Esophagus mucosa (tissue), 1 donor: ENCODE measurements at places on chromosomes 1 and 21. TPM values are rescaled to one million over a fixed set of nuclear protein-coding genes. Genes with fewer than 3 reads are reported as not detected.
A peak's percentile ranks its signal among the peaks of the same experiment; 100 is the strongest.

DNA sequence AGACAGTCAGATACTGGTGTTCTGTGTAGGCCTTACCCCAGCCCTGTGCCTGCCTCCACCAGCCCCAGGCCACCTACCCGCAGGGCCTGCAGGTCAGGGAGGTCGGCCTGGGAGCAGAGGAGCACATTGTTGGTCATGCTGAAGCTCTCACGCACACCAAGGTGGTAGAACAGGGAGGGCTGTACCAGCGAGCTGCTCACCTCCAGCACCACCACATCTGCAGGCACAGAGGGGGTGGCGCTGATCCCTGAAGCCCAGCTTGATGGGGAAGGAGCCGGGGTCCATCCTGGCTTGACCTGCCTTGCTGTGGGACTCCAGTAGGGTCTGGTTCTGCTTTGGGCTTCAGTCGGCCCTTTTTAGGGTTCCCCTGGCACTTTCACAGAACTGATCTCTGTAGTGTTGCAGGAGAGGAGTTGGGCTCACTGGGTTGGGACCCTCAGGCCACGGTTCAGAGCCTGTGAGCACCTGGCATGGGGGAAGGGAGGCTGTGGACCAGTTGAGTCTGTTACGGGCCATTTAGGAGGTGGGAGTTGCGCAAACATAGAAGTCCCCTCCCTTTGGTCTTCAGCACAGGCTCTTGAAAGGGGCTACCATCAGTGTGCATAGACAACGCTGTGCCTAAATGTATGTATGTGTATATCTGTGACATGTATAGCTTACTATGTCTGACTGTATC, 1.9 kb downstream of the MAP3K6 start:
- ATAC-seq = peak; percentile 16

GRCh38 chr1:223147873-223148272, 4.8 kb upstream of the TLR5 start:
- no peak for ATAC-seq

OLIG2 gene
- not detected for total RNA-seq

- no peak for ATAC-seq
These were observed 116.5 kb upstream of the IRF2BP2 start for GRCh38 chr1:234726359-234726943.

- ATAC-seq = peak; percentile 16
These were observed 29.3 kb downstream of the KIRREL1 start for GRCh38 chr1:158022554-158023312.
